Endothelial cell of umbilical vein (primary cell): ENCODE measurements at places on chromosomes 6 and 20.

GRCh38 chr6:84773133-84773430, 8.7 kb upstream of the TBX18 start:
- peak; percentile 49 for DNase-seq

DNA sequence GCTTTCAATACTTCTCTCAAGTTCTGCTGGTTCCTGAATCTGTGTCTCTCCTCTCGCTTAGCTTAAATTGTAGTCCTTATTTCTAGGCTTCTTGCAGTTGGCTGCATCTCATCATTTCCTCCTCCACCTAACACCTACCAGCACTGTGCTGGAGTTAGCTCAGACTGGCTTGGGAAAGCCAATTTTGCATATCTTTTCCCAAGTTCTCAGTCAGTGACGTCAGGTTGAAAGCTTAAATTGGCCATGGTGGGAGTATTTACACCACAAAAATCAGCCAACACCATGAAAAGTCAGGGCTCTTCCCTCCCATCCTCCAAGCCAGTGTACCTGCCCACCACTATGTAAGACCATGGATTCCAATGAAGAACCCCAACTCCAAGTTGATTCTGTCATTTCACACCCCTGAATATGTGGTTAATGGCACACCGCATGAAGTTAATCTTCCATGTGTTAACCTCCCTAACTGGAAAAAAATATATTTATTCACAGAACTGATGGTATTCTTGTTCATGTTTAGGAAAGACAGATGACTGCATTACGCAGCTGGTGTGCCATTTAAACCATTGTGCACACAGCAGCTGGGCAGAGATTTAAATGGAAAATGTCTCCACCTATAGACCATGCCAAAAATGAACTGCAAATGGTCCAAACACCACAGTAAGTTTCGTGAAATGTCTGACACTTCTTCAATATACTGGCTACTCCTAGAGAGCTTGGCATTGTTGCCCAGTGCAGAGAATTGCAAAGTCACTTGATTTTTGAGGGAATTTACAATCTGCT, 274.1 kb upstream of the MAP3K7 start:
- no peak for DNase-seq

- DNase-seq: no peak
Measured at GRCh38 chr20:20812136-20812535, 99.7 kb upstream of the RALGAPA2 start.

DNA sequence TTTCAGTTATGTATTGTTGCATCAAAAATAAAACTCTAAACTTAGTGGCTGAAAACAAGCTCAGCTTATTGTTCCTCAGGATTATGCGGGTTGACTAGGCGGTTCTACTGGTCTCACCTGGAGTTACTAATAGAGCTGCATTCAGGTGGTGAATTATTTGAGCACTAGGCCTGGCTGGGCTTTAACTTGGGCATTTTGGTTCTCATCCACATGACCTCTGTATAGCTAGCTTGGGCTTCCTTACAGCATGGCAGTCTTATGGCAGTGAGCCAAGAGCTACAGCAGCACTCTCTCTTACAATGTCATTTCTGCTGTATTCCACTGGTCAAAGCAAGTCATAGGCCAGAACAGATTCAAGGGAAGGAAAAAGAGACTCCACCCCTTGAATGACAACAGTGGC, 1.6 kb downstream of the PGBD1 start:
- no peak for DNase-seq

- DNase-seq: no peak
Measured at GRCh38 chr6:14772188-14772587, 473.7 kb upstream of the JARID2 start.

GRCh38 chr6:31701666-31702404, 1.3 kb downstream of the ABHD16A start:
- DNase-seq: peak; percentile 8

DNA sequence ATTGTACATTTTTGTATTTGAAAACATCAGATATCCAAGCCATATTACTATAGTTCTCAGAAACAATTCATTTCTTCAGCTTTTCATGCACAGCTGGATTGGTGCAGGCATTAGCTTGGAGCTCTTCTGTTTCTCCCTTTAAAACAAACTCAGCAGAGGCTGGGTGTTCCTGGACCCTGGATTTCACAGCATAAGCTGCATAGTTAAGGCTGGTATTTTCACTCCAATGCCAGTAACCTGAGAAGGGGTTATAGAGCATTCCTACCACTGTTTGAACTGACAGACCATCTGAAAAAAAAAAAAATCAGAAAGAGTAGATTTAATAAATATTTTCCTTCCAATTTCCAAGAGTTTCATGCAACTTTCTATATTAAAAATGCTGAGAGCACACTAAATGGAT, 20.1 kb upstream of the FAXC start:
- DNase-seq: no peak

- DNase-seq: peak; percentile 84
Measured at GRCh38 chr6:28880894-28881780, 42.6 kb downstream of the TRIM27 start.

DNA sequence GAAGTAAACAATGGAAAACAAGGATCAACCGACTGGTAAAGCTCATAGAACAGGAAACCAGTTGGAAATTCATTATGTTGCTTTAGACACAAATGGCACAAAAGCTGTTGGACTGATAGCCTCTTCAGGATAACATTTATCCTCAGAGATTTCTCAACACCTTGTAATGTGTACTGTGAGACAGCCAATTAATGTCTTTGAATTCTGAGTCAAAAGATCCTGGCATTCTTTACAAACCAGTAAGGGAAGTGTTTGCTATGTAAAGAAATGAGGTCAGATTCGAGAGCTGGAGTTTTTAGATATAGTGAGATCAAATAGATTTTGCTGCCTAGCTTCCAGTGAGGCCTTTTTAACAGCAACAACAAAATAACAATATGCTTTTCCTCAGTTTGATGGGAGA, 439.2 kb downstream of the C6orf118 start:
- DNase-seq: no peak

- no peak for DNase-seq
Measured at GRCh38 chr20:33277471-33278441, 5.3 kb upstream of the BPIFB1 start.

DNA sequence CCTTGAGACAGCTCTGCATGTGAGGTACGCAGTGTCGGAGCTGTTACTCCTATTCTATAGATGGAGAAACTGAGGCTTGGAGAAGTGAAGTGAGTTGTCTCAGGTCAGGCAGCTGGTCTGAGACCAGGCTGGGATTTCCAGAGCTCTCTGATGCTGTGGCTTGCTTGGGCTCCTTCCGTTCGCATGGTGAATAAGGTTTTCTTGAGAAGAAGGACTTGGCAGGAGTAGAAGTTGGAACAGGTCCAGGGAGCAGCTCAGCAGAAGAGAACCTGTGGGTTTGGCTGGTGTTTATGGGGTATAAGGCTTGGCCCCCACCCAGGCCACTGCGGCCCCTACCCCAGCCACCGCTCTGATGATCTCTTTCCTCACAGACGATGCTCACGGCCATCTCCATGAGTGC, 7.4 kb downstream of the SLC12A5 start:
- DNase-seq: no peak

GRCh38 chr20:8602389-8603116, 466.3 kb upstream of the PLCB4 start:
- DNase-seq: peak; percentile 16

- DNase-seq: no peak
Measured at GRCh38 chr6:6626187-6626586, 37.7 kb downstream of the LY86 start.

- DNase-seq: peak; percentile 88
Measured at GRCh38 chr6:33840048-33840926, 36.5 kb upstream of the MLN start.

GRCh38 chr6:33313105-33313708, 671 bp downstream of the TAPBP start:
- peak; percentile 49 for DNase-seq

GRCh38 chr20:61014491-61014890, 237.6 kb upstream of the CDH4 start:
- DNase-seq: no peak

GRCh38 chr6:4017834-4018170, 61.1 kb downstream of the FAM217A start:
- DNase-seq: no peak

DNA sequence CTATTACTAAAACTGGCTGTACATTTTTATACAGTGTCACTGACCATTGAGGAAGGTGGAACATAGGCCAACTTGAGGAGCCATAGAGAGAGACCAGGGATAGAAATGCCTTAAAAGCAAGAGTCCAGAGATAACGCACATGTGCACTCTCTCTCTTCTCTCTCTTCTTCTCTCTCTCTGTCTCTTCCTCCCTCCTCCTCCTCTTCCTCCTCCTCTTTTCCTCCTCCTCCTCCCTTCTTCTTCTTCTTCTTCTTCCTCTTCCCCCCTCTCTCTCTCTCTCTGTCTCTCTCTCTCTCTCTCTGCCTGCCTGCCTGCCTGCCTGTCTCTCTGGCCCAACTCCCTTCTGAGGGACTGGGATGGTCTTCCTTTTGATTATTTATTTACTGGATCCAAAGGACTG, 16.3 kb upstream of the ADIG start:
- no peak for DNase-seq

- peak; percentile 88 for DNase-seq
Measured at GRCh38 chr6:121849477-121849876, 414.0 kb downstream of the GJA1 start.

- DNase-seq: no peak
Measured at GRCh38 chr6:45746046-45746445, 269.6 kb downstream of the CLIC5 start.

GRCh38 chr6:116468293-116468692, 7.1 kb downstream of the CALHM6 start:
- DNase-seq: no peak

- DNase-seq: no peak
Measured at GRCh38 chr6:43847741-43848630, 78.0 kb downstream of the VEGFA start.

DNA sequence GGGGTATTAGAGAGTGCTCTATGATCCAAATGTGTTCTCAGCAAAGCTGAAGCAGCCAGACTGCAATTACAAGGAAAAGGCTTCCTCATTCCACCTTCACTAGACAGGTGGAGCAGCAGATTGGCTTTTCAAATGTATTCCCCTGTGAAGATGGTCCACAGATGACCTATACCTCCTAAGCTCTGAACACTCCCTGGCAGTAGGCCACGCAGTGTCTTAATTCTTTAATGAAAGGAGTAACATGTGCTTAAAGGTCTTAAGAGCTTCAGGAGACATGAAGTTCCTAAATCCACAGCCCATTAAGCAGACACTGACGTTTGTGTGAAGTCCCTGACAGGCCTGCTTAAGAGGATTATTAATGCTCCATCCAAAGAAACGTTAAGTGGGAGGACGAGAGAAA, 138.9 kb upstream of the NUP153 start:
- no peak for DNase-seq

DNA sequence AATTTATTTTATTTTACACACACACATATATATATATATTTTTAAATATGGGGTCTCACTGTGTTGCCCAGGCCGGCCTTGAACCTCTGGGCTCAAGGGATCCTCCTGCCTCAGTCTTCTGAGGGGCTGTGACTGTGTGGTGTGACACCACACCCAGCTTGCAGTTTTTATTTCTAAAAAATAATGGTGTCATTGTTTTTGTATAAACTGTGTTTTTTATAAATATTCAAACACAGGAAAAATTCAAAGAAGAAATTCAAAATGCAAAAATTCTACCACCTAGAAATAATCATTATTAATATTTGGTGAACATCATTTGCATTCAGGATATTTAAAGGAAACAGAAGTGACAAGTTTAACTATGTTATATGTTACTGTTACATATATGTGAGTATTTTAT, 3.1 kb downstream of the CCDC28A start:
- no peak for DNase-seq

DNA sequence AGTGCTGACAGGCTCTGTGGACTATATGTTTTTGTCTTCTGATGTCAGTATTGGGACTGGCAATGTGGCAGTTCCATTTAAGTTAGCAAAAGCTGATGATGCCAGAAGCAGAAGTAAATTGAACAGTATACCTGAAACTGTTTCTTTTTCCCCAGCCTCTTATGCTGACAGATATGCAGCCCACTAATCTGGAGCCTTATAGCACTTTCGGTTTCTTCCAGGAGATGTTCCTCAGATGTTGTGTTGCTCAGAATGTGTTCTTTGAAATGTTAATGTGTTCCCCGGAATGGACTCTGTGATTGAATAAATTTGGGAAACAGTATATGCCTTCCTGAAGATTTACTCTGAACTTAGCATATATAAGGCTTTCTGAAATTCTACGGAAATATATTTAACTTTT, 80.7 kb upstream of the MRAP2 start:
- peak; percentile 11 for DNase-seq

DNA sequence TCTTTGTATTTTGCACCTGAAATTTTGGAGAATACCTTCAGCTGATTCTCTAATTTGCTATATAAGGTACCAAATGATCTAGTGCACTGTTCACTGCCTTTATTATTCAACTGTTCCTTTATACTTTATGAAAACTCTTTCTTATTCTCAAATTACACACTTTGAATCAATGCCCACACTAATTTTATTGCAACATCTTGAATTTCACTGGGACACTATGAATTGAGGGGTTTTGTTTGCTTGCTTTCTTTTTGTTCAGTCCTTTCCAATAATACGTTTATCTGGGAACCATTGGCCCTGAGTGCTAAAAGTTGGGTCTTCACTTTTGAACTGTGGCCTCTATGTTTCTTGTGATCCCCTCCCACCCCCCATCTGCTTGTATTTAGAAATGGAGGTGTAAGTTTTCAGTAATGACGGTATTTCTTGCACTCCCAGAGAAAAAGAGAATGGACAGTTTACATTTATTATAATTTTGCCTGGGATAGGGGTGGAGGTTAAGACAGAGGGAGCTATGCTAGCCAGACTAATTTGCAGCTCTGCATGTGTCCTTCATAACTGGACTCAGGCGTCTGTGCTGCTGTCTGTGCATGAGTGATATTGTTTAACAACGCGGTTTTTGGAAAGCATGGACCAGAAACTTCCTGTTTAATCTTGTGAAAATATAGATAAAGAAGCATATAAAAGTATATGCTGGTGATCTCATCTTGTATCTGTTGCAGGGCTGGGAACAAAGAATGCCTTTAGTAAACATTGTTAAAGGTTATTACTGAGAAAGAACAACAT, 98.1 kb downstream of the DNAH8 start:
- peak; percentile 88 for DNase-seq

DNA sequence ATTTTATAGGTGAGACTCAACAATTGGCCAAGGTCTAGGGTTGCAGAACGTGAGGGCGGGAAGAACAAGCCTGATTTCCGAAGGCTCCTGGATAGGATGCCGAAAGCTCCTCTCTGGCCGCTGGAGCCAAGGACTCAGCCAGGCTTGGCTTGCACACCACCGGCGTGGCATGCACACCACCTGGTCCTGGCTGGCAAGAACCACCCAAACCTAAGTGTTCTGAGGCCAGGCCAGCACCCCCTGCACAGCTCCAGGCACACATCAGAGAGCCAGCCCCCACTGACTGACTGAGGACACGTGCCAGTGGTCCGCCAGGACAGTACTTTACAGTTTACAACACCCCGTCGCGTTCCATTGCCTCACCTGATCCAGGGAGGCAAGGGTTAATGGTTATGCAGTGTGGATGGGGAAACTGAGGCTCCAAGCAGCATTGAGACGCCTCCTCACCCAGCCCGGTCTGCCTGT, 414 bp downstream of the TGM2 start:
- no peak for DNase-seq

DNA sequence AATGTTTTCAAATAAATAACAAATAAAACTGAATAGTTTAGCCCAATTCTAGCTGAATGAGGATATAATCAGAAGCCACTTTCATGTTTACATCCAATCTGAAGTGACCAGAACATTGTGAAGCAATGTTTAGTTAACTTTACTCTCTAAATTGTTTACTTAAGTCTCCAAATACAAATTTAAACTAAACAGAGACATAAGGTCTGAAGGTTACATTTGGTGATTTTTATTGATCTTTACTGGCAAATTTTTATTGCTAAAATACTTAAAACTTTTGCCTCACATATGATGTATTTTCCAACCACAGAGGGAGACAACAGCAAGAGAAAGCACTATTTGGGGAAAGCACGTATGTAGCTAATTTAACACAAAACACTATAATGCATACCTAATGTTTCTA, 106.8 kb upstream of the THEMIS start:
- DNase-seq: no peak
